ENCODE measurements at places on chromosomes 12 and 14.

GRCh38 chr12:4174417-4174816 lies 99.1 kb upstream of the CCND2 start:
- DNase-seq, result no peak

- DNase-seq, result no peak
Observed at GRCh38 chr12:51374361-51374760, 16.8 kb downstream of the GALNT6 start.

- no peak for DNase-seq
Observed at GRCh38 chr12:51773145-51773869, 75.2 kb downstream of the FIGNL2 start.

DNA sequence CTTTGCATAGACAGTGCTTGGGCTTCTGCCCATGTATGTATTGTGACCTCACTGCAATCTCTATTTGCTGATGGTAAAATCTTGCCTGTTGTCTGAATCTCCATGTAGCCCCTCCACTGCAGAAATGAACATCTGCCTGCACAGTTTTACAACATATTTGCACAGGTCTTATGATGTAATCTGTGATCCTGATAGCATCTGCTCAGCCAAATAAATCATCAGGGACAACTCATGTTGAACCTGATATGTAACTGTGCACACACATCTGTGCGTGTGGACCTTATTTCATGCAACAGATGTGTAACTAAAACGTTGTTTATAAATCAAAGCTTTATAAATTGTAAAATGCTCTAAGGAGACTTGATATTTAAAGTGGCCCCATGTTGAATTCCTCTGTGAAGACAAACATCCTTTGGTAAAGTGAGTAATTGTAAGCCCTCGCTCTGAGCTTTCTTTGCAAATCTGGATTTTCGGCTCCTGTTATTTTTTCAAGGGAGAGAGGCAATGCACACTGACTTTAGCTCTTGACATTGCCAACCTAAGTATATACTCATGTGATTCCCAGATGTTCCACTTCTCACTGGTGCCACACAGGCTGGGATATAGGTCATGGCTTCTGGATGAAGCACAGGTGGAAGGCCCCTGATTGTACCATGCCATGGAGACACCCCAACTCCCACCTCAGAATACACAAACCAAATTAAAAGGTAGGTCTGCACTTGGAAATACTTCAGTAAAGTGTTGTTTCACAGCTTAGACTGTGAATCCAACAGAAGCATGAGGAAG lies 371.3 kb downstream of the GRIN2B start:
- DNase-seq, result no peak

- DNase-seq, result no peak
Observed at GRCh38 chr12:82213761-82214160, 144.4 kb downstream of the CCDC59 start.

DNA sequence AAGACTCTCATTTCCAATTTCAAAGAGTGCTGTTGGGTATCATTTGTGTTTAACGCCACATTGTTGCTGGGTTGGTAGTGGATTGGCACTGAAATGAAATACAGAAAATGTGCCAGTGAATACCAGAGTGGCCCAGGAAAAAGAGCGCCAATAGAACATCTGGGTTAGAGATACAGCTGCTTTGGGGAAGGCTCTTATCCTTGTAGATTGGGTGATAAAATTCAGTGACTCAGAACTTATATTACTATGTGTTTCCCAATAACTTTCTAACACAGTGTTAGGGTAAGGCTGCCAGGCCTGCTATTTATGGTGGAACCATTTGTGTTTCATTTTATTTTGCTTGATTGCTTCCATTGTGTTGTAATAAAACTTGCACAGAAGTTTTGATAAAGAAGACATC lies 168.2 kb upstream of the SSTR1 start:
- no peak for DNase-seq
